ENCODE measurements at places on chromosomes 16 and 17.

GRCh38 chr16:81499576-81500380 is 55.2 kb downstream of the CMIP start:
- no peak for DNase-seq

DNA sequence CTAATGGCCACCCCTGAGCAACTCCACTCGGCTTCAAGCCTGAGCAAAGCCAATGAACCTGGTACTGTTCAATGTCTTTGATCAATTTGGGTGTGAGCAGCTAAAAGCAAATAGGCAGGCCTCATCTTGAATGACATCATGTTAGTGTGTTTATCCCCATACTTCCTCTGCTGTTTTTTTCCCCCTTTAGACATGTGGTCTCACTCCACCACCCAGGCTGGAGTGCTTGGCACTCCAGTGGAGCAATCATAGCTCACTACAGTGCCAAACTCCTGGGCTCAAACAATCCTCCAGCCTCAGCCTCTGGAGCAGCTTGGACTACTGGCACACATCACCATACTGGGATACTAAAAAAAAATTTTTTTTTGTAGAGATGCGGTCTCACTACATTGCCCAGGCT is 75.4 kb downstream of the ARHGAP17 start:
- no peak for DNase-seq

- no peak for DNase-seq
Observed at GRCh38 chr16:27080895-27081294, 14.2 kb downstream of the C16orf82 start.

DNA sequence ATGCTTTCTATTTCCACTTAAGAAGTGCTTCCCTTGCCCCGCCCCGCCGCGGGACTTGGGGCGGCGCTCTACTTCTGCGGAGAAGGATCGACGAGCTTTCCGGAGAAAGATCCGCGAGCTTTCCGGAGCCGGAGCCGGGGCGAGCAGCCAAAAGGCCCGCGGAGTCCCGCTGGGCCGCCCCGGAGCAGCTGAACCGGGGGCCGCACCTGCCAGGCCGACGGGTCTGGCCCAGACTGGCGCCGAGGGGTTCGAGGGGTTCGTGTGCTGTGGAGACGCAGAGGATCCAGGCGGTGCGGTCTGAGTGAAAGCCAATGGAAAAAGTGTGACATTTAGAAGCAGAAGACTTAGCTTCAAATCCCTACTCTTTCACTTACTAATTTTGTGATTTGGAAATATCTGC is 50.8 kb downstream of the TBC1D26 start:
- peak; percentile 6 for DNase-seq

DNA sequence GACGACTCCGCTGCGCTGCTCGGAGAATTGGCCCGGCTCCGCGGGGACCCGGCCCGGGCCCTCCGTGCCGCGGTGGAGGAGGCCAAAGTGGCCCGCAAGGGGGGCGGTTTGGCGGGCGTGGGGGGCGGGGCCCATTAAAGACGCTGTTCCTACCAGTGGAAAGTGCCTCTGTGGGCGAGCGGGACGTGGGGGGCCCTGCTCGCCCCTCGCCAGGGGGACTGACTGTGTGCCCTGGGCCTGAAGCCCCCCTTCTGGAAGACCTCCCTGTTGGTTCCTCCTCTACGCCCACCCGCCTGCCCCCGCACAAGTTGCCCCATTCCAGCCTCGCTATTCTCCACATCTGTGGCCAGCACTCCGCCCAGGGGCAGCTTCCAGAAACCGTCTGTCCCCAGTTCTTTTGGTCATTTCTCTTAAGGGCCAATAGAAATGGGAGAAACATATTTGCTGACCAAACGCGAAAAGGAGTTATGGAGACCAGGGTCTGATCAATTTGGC is 1.9 kb upstream of the FGF11 start:
- no peak for DNase-seq

GRCh38 chr16:85199069-85199725 is 86.9 kb upstream of the CIBAR2 start:
- no peak for DNase-seq

GRCh38 chr16:49867796-49868668 is 12.1 kb upstream of the ZNF423 start:
- DNase-seq: no peak

- no peak for DNase-seq
Observed at GRCh38 chr17:66580956-66581391, 253.9 kb upstream of the CACNG5 start.

GRCh38 chr17:8485491-8485890 is 49.8 kb downstream of the NDEL1 start:
- no peak for DNase-seq

- peak; percentile 69 for DNase-seq
Observed at GRCh38 chr17:81832608-81833159, 407 bp downstream of the MCRIP1 start.

GRCh38 chr17:61075988-61076387 is 323.7 kb upstream of the TBX2 start:
- DNase-seq: no peak

DNA sequence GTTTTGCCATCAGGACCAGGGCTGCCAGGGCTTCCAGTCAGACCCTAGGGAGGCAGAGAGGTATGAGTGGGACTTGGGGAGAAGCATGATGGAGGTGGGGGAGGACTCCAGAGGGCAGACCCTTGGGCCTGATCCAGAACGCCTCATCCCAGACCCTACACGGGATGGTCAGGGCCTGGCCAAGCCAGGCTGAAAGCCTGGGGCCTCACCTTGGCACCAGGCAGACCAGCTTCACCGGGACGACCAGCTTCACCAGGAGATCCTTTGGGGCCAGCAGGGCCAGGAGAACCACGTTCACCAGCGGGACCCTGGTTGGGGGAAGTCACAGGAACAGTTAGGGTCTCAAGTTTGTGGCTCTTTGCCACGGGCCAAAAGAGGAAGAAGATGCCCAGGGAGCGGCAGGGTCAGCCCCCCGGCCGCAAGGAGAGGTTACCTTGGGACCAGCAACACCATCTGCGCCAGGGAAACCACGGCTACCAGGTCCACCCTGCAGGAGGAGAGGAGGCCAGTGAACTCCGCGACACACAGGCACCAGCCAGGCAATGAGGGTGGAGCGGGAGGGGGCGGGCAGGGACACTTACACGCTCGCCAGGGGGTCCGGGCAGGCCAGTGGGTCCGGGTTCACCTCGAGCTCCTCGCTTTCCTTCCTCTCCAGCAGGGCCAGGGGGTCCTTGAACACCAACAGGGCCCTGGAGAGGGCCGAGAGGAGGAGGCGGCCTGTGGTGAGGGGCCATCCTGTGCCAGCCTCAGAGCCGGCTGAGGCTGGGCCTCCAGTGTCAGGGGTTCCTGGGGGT is 7.1 kb downstream of the COL1A1 start:
- DNase-seq: no peak

DNA sequence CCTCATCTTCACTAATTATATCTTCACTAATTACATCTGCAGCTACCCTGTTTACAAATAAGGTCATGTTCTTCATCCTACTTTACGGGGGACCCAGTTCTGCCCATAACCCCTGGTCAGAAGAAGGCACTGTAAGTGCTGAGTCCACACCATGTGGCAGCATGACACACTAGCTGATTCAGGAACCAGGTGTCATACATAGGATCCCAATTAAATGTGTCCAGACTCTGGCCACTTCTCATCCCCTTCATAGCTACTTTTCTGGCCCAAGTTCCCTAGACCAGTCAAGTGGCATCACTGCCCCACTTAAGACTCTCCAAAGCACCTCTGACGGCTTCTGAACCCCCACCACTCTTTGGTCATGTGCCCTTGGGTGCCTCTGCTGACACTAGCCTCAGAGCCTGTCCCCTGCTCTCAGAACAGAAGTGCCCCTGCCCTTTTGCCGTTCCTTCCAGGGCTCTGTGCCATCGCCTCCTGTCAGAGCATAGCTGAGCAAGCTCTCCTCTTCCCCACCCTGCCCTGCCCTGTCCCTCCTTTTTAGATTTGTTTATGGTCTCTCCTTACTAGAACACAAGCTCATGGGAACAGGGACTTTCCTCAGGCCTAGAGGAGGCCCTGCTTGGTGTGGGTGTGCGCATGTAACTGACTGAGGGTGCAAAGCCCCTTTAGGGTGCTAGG is 61.1 kb downstream of the B9D1 start:
- no peak for DNase-seq

- peak; percentile 59 for DNase-seq
Observed at GRCh38 chr16:75305364-75306098, 54.1 kb upstream of the BCAR1 start.

DNA sequence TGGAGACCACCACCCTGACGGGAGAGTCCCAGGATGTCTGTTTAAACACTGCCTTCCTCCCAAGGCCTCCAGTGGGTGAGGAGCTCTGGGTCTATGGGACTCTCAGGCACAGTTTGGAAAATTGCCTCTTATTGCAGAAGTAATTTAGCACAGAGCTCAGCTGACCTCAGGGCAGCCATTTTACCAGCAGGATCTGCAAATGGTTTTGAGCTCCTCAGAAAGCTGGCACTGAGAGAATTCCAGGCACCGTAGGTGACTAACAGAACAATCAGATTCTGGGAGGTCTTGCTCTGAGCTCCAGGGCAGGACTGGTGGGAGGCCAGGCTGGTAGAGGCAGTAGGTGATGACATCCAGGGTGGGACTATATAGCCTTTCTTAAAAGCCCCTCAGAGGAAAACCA is 17.3 kb upstream of the C16orf74 start:
- DNase-seq: no peak

GRCh38 chr16:13193721-13194120 is 292.3 kb downstream of the SHISA9 start:
- no peak for DNase-seq

- DNase-seq: peak; percentile 84
Observed at GRCh38 chr16:2983706-2984136, 3.5 kb upstream of the PKMYT1 start.

DNA sequence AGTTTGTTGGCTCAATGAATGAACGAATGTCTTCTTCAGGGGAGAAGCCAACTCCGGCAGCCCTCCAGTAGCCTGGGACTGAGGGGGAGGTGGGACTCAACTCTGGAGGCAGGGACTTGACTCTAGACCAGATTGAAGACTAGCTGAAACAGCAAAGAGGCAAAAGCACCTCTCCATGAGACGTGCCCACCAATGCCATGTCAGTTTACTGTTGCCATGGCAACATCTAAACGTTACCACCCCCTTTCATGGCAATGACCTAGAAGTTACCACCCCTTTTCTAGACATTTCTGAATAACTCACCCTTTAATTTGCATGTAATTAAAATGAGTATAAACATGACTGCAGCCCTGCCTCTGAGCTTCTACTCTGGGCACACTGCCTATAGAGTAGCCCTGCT is 91.8 kb downstream of the ASIC2 start:
- DNase-seq: no peak

DNA sequence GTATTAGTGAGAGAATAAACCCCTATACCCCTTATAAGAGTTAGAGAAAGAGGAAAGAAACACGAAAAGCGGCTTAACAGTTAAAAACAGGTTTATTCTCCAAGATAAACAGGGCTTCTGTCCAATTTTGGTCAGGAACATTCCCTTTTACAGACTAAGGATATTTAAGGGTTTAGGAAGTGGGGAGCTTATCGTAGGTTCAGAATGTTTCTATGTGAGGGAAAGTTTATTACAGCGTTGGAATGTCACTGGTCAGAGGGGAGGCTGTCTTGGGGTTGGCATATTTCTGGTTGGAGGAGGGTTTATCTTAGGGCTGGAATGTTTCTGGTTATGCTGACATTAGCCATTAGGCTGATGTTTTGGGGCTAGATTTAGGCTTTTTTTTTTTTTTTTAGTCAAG is 34.1 kb upstream of the WWOX start:
- no peak for DNase-seq

- no peak for DNase-seq
Observed at GRCh38 chr16:51685498-51685897, 534.4 kb upstream of the SALL1 start.

GRCh38 chr17:81858170-81858966 is 2.0 kb downstream of the P4HB start:
- DNase-seq: no peak

- peak; percentile 48 for DNase-seq
Observed at GRCh38 chr17:57455063-57455914, 199.0 kb downstream of the MSI2 start.

- no peak for DNase-seq
Observed at GRCh38 chr17:35297666-35298065, 54.8 kb downstream of the SLFN5 start.

DNA sequence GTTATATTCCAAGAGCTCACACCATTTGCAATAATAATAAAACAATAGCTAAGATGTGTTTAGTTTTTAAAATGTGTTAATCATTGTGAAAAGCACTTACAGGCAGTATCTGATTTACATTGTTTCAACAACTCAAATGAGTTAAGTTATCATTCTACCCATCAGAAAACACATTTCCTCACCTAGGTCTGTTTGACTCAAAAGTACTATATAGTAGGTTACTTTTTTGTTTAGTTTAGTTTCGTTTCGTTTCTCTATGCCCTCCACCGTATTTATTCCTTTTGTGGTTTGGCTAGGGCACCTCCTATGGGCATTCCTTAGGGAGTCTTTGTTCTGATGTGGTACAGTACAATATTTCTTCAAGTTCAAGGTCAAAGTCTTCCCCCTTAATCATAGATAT is 201.6 kb downstream of the PRKCB start:
- no peak for DNase-seq

GRCh38 chr17:70323269-70323668 is 153.9 kb downstream of the KCNJ2 start:
- DNase-seq: no peak

DNA sequence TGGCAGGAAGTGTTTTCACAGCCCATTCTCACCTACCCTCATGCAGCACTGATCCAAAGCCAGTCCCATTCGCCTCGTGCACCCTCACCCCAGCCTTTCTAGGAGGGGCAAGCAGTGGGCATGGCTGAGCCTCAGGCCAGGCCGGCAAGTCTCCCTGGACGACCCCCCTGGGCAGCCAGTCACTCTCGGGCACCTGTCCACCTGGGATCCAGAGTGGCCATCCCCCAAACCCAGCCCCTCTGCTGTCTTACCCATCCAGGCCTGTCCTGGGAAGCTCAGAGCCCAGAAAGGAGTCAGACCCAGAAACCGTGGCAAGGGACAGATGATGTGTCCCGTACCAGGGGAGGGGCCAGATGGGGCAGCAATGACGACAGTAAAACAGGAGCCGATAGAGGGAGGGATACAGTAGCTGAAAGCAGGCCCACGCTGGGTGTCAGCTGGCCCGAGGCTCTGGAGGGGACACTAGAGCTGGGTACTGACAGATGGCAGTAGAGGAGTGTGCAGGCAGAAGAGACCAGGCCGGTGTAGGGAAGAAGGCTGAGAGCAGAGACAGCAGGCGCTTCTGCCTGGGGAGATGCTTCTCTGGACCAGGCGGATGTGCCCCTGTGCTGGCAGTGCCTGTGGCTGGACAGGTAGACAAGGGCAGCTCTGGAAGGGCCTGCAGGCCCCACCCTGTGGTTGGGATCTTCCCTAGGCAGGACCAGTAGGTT is 5.8 kb downstream of the CMTM3 start:
- no peak for DNase-seq

DNA sequence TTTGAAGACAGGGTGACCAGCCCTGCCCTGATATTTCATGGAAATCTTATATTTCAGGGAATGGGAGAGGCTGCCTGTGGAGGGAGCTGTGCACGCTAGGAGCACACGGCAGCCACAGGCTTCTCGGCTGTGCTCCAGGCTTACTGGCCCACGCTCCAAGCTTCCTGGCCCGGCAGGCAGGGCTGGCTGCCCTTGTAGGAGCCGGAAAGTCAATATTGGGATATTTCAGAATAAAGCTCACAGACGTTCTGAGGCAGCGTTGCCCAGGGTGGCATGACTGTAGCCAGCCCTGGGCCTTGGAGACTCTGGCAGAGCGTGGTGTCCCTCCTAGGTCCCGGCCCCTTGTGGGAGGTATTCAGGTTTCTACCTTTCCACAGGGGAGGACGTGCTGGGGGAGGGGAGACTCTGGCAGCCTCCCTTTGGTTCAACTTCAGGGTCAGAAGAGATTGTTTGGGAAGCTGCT is 95.6 kb downstream of the NPIPB11 start:
- DNase-seq: no peak

- DNase-seq: no peak
Observed at GRCh38 chr16:82454152-82454551, 172.6 kb upstream of the CDH13 start.

GRCh38 chr17:75130632-75131277 is 787 bp downstream of the NT5C start:
- DNase-seq: peak; percentile 61

Measured in stimulated activated naive CD8-positive, alpha-beta T cell treated with anti-CD3 and anti-CD28 coated beads, Interleukin-15, Interleukin-2, amounts not matched to agents 100 U/mL and 50 U/mL, for 24 hours (primary cell).